ENCODE measurements at places on chromosomes 2 and 18. TPM values are rescaled to one million over a fixed set of nuclear protein-coding genes. Genes with fewer than 3 reads are reported as not detected.

- no peak for DNase-seq
Observed at GRCh38 chr2:81942876-81943275, 1638.3 kb upstream of the LRRTM1 start.

DNA sequence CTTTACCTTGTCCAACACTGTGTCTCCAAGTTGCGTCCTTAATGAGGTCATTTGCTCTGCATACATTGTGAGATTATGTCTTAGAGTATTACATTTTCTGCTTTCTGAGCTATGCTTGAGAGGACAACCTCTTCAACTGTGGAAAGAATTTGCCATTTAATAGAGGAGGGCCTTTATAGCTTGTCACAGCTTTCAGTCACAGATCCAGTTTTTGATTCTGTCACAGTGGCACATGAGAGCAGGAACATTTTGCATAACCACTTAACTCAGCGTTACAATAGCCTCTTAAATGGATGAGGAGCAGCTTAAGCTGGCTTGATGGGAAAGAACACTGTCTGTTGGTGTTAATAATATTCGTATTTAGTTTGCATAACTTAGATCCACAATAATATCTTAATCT is 63.0 kb downstream of the RHBDD1 start:
- DNase-seq: no peak

GRCh38 chr2:178436662-178437061 is 14.3 kb downstream of the PRKRA start:
- no peak for DNase-seq

DNA sequence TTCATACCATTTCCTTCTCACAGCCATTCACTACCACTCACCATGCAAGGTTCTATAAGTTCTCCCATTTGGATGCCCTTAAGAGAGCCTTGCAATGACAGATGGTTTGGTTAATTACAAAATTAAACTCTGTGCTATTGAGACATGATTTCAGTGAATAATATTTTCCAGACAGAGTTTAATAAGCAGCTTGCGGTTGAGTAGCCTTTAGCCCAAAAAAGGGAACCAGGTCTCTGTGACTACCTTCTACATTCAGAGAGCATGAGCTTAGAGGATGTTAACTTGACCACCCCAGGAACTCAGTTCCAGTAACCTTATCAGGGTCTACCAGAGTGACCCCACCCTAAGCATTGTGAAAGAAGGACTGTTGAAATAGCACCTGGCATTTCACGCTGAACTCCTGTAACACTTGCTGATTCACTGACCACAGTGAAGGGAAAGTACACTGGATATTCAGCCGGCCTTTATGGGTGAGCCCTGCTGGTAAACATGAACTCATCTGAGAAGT is 1173.1 kb upstream of the ZEB2 start:
- DNase-seq: no peak

GRCh38 chr18:25739376-25739775 is 351.0 kb downstream of the SS18 start:
- no peak for DNase-seq

DNA sequence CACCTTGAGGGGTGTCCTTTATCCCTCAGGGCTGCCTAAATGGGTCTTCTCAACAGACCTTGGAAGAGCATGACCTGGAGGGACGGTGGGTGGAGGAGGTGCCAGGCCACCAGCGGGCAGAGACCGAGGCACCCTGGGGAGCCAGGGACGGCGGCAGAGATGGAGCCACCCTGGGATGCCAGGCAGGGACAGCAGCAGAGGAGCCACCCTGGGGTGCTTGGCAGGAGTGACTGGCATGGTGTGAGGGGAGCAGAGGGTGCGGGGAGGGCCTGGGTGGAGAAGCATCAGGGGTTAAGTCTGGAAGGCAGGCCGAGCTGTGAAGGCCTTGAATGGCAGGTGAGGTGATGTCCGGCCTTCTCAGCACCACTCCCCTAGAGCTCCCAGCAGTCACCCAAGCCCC is 56.1 kb downstream of the CIB4 start:
- no peak for DNase-seq

DNA sequence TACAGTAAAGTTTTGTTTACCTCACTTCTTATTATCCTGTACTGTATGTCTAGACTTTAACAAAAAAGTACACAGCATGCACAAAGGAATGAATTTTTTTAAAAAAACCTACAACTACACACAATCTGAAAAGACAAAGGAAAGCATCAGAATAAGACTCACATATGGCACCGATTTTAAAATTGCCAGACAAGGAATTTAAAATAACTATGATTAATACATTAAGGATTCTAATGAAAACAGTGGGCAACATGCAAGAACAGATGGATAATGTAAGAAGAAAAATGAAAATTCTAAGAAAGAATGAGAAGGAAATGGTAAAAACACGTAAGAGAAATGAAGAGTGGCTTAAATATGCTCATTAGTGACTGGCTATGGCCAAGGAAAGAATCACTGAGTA is 638.2 kb downstream of the FBXO15 start:
- no peak for DNase-seq

GRCh38 chr2:207819021-207819797 is 49.5 kb upstream of the FZD5 start:
- no peak for DNase-seq

DNA sequence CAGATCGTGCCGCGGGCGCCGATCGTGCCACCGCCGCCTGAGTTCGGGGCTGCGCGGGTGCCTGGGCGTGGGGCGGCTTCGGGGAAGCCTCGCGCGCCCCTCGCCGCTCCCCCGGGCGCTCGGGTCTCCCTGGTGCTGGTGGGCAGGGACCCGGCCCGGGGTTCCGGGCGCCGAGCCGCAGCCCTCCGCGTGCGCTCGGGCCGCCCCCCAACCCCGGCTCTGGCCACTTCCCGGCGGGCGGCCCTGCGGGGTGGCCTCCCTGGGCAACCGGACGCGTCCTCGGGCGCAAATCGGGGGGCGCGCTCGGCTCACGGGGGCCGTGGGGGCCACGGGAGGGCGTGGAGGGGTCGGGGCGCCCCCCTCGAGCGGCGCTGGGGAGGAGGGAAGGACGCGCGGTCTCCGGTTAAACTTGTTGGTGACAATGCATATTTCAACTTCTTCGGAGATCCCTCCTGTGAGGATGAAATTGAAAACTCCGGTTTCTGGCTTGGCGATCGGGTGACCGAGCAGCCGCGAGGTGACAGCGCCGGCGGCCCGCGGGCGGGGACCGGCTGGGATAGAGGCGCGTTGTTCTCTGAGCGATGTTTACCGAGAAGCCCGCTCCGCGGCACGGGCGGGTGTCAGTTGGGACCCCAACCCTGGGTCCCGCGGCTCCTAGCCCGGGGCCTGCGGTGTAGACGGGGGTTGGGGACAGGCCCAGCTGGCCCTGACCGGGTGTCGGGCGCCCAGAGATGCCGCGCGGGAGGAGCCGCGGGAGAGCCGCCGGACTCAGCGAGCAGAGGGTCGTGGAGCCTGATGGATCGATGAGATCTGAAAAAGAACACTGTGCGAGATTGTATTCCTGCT is 676 bp downstream of the SH3BP4 start:
- peak; percentile 40 for DNase-seq

GRCh38 chr2:216015722-216016464 is 2.5 kb upstream of the MREG start:
- DNase-seq: no peak

DNA sequence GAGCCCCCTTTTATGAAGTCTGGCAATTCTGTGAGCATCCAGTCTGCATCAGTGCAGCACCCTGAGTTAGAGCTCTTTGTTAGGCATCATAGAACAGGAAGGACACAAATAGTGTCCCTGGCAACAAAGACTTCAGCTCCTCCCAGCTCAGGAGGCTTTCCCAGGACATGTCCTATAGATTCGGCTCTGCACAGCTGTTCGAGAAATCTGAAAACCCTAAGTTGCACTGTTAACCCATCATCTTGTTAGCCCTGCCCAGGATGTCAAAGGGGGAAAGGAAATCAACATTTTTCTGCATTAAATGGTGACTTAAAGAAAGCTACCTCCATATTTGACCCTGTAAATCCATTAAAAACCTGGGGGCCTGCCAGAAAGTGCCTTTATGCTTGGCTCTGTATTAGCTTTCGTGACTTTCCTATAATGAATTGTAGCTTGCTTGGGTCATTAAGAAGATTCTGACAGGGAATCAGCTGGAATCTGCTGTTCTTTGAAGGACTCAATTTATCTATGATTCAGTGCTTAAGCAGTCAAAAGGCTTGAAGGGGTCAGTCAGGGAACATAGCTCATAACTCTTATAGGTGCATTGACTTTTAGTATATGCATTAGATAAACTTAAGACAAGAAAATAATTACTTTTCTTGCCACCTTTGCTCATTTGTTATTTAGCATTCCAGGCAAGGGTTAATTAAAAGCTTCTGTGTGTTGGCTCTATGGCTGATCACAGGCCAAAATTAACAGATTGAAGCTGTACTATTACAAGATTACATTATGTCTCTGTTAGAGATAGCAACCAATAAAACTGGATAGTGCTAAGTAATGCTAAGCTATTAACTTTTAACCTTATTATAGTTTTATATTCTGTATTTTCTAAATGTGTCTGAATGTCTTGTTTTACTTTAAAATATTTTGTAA is 20.6 kb downstream of the ERMN start:
- no peak for DNase-seq

- no peak for DNase-seq
Observed at GRCh38 chr2:29213888-29214291, 98.7 kb downstream of the CLIP4 start.

- DNase-seq: no peak
Observed at GRCh38 chr2:60882971-60883753, 1.8 kb downstream of the REL start.

GRCh38 chr2:53952519-53952918 is 18.3 kb downstream of the PSME4 start:
- no peak for DNase-seq

DNA sequence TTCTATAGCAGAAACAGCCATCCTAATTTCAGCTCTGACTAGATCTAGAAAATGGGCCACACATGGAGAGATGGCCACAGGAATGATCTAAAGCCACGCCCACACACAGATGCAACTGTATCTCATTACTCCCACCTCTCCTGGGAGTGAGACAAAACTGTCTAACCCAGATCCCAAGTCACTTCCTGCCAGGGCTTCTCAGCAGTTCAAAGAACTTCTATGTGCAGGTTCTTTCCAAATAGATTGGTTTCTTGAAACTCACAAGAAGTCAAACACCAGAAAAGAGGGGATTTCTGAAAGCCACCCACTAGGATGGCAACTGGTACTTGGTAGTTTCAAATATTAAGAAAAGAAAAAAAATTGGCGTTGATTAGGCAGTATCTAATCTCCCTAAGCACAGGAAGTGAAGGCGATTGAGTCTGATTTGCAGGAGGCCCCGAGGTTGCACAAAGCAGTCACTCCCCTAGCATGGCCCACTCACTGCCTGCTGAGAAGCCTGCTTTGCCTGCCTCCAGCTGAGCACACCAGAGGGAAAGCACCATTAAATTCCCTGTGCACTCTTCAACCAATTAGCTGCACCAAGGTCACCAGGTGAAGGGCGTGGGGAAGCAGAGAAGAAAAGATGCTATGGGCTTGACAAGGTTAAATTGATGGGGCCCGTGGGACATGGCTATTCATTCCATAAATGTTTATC is 51.1 kb downstream of the PAPOLG start:
- no peak for DNase-seq

- no peak for DNase-seq
Observed at GRCh38 chr2:170895023-170895757, 33.9 kb upstream of the GORASP2 start.

KIF5C gene
- 26.8 TPM for total RNA-seq

HOXD3 gene
- not detected for total RNA-seq

B3GNT7 gene
- 6.5 TPM for total RNA-seq

LYG2 gene
- not detected for total RNA-seq

DSEL gene
- total RNA-seq: 5.9 TPM

NEU4 gene
- total RNA-seq: 1.3 TPM

Data from progenitor cell of endocrine pancreas (in vitro differentiated cells).